ENCODE measurements at places on chromosomes 12 and 14. TPM values are rescaled to one million over a fixed set of nuclear protein-coding genes. Genes with fewer than 3 reads are reported as not detected.

The ASCL1 gene
- total RNA-seq, result not detected

The CLEC4D gene
- total RNA-seq, result not detected

The ZBTB42 gene
- total RNA-seq, result 5.8 TPM

The RFC5 gene
- total RNA-seq, result 45.1 TPM

The DDN gene
- 0.10 TPM for total RNA-seq

The SDSL gene
- total RNA-seq, result 4.5 TPM

- peaks cover 26% of the 10 kb centered on the region for H3K4me1 ChIP-seq
- DNase-seq, result no peak
- peaks cover 51% of the 10 kb centered on the region for H3K36me3 ChIP-seq
Observed at GRCh38 chr12:11757531-11757930, 108.1 kb downstream of the ETV6 start.

DNA sequence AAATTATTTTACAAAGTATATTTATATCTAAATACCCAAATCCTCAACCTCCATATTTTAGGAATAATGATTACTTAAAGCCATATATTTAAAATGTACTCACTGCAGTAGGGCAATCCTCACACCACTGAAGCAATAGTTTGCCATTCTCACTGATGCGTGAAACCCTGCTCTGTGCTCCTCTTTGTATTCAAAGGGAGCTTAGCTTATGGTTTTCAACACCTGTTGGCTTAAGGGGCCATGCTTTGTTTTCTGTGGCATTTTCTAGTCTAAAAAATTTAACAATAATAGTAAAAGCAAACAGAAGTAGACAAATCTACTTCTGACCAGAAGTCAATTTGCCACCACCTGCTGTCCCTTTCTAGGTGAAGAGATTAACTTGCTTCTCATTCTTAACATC lies 294.6 kb downstream of the FLRT2 start:
- DNase-seq, result no peak
- H3K36me3 ChIP-seq, result no peaks in the 10 kb centered on the region
- no peak overlapping the region for H3K4me3 ChIP-seq
- no peaks in the 10 kb centered on the region for H3K27me3 ChIP-seq
- H3K4me1 ChIP-seq, result no peaks in the 10 kb centered on the region

DNA sequence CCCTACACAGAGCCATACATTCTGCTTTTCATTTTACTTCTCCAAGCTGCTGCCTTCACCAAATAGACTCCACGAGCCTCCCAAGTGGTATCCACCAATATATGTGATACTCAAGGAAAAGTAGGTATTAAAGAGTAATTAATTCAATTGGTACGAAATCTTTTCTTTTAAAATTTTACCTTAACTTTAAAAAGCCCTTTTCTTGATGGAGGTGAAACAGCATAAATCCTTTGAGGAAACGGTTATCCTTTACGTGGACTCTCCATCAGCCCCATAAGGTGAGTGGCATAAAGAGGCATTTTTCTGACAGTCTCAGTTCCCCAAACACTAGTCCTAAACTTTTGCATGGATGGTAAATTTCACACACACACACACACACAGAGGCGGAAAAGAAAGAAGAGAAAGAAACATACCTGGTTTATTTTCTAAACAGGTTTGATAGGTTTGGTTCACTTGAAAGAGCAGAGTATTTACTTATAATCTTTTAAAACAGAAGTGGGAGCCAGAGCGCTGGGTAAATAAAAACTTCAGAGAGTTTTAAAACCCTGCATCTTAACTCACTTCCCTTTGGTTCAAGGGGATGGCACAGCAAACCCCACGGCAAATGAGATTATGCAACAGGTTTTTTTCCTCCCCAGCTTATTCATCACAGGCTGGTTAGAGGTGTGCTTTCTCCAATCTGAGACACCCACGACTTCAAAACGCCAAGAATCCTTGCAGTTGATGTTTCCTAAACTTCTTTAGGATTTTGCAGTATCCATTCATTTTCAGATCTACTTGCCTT lies 1.9 kb downstream of the DUSP16 start:
- H3K4me3 ChIP-seq, result peak overlapping the region; percentile 88
- H3K27me3 ChIP-seq, result no peaks in the 10 kb centered on the region
- H3K4me1 ChIP-seq, result peaks cover 44% of the 10 kb centered on the region
- peak overlapping the region; percentile 95 for H3K27ac ChIP-seq
- peaks cover 17% of the 10 kb centered on the region for H3K36me3 ChIP-seq

GRCh38 chr12:65432114-65432513 lies 153.6 kb downstream of the MSRB3 start:
- no peak for DNase-seq
- no peaks in the 10 kb centered on the region for H3K36me3 ChIP-seq
- no peaks in the 10 kb centered on the region for H3K4me1 ChIP-seq
- no peaks in the 10 kb centered on the region for H3K27me3 ChIP-seq
- no peak overlapping the region for H3K27ac ChIP-seq
- no peak overlapping the region for H3K4me3 ChIP-seq

- H3K27me3 ChIP-seq, result peaks cover 2% of the 10 kb centered on the region
- H3K36me3 ChIP-seq, result no peaks in the 10 kb centered on the region
- peak overlapping the region; percentile 62 for H3K27ac ChIP-seq
- no peak for DNase-seq
Observed at GRCh38 chr12:132481345-132481744, 8.6 kb upstream of the FBRSL1 start.

GRCh38 chr12:93113317-93114006 lies 184.4 kb upstream of the EEA1 start:
- DNase-seq, result no peak
- no peaks in the 10 kb centered on the region for H3K4me1 ChIP-seq
- no peak overlapping the region for H3K4me3 ChIP-seq
- no peaks in the 10 kb centered on the region for H3K36me3 ChIP-seq

GRCh38 chr14:54700717-54701116 lies 133.8 kb downstream of the SAMD4A start:
- no peak for DNase-seq
- no peak overlapping the region for H3K27ac ChIP-seq
- H3K4me3 ChIP-seq, result no peak overlapping the region
- peaks cover 17% of the 10 kb centered on the region for H3K4me1 ChIP-seq
- H3K27me3 ChIP-seq, result peaks cover 46% of the 10 kb centered on the region

- no peak for DNase-seq
- H3K4me1 ChIP-seq, result peaks cover 4% of the 10 kb centered on the region
- no peak overlapping the region for H3K4me3 ChIP-seq
- H3K36me3 ChIP-seq, result no peaks in the 10 kb centered on the region
Observed at GRCh38 chr12:49954863-49955830, 4.6 kb downstream of the AQP2 start.

DNA sequence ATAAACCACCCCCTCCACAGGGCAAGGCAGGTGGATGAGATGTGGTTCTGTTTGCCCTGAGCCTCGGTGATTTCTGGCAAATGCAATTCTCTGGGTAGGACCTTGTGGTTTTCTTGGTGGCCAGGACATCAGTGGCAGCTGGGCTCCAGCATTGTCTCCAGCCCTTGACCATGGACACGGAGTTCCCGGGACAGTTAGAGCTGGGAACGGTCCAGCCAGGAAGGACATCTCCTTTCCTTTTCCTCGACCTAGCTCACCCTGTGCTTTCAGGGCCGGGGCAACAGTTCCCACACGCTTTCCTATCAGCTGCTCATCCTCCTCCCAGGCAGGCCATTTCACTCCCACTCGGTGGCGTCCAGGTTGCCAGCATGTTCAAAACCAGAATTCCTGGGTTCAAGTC lies 9.2 kb downstream of the SERPINA4 start:
- no peak for DNase-seq
- H3K4me1 ChIP-seq, result no peaks in the 10 kb centered on the region
- no peaks in the 10 kb centered on the region for H3K27me3 ChIP-seq
- no peak overlapping the region for H3K4me3 ChIP-seq
- no peaks in the 10 kb centered on the region for H3K36me3 ChIP-seq

DNA sequence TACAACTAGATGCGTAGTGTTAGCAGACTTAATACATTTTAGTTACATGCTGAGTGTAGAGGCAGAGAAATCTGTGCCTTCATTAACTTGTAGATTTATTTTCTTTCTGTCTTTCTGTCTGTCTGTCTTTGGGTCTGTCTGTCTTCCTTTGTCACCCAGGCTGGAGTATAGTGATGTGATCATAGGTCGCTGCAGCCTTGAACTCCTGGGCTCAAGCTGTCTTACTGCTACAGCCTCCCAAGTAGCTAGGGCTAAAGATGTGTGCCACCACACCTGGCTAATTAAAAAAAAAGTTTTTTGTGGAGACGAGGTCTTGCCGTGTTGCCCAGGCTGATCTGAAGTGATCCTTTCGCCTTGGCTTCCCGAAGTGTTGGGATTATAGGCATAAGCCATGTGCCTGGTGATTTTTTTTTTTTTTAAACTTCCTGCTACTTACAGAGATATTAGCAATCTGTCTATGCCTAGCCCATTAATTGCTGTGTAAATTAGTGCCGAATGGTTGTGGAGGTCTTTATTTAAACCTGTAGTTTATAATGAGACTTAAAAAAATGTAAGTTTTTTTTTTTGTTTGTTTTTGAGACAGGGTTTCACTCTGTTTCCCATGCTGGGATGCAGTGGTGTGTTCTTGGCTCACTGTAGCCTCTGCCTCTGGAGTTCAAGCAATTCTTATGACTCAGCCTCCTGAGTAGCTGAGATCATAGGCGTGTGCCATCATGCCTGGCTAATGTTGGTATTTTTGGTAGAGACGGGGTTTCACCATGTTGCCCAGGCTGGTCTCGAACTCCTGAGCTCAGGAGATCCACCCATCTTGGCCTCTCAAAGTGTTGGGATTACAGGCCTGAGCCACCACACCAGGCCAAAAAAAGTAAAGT lies 22.8 kb downstream of the ERC1 start:
- no peak overlapping the region for H3K27ac ChIP-seq
- H3K27me3 ChIP-seq, result no peaks in the 10 kb centered on the region
- no peaks in the 10 kb centered on the region for H3K4me1 ChIP-seq
- H3K4me3 ChIP-seq, result no peak overlapping the region

DNA sequence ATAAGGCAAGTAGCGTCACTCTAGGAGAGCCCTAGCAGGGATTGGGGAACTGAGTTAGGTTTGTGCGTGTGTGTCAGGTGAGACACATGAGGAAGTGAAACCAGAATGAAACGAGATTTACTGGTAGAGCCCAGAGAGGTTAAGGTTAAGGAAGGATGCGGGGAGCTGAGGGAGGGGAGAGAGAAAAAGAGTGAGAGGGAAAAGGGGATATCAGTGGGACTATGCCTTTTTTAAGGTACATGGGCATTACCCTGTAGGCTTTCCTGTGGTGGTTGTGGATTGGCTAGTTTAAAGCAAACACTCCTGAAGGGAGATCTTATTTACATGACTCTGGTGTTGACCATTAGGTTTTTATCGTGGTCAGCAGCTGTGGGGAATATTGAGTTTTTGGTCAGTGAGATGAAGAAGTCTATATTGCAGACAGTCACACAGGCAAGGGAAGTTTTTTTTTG lies 13.9 kb downstream of the ZDHHC17 start:
- DNase-seq, result no peak
- peaks cover 39% of the 10 kb centered on the region for H3K36me3 ChIP-seq
- peaks cover 24% of the 10 kb centered on the region for H3K4me1 ChIP-seq
- no peaks in the 10 kb centered on the region for H3K27me3 ChIP-seq
- H3K27ac ChIP-seq, result peak overlapping the region; percentile 3

- peaks cover 18% of the 10 kb centered on the region for H3K4me1 ChIP-seq
- no peak overlapping the region for H3K4me3 ChIP-seq
- H3K36me3 ChIP-seq, result peaks cover 4% of the 10 kb centered on the region
- no peak for DNase-seq
- no peaks in the 10 kb centered on the region for H3K27me3 ChIP-seq
Observed at GRCh38 chr14:105322791-105323556, 8.4 kb downstream of the PACS2 start.

Measured in activated CD4-positive, alpha-beta T cell treated with anti-CD3 and anti-CD28 coated beads, Interleukin-2, amount 10 ng/mL, durations not matched to agents 7 days and 5 days (primary cell).